CD4-positive, alpha-beta T cell treated with Interleukin-15 for 1 hour (primary cell): ENCODE measurements at places on chromosomes 13 and 19.

- DNase-seq = peak; percentile 80
These were observed at the start of gene FGF9 for GRCh38 chr13:21670883-21671619. Gene FGF9 (plus strand): TSS chr13:21671073. CDS start chr13:21671913, 840 bp downstream.

DNA sequence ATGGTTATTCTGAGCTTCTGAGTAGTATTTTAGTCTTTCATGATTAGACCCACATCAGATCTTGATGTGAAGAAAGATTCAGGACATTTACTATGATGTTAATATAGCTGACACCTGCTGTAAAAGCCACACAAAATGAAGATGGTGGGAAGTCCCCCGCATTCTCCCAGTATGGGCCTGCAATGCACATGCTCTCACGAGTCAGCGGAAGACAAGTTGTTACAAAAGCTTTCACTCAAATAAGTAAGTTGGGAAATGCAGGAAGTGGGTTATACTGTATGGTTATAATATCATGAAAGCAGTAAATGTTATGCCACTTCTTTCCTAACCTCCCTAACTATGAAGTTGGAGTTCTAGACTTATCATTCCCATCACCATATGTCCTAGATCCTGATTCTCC lies 171.9 kb downstream of the KLF5 start:
- DNase-seq = peak; percentile 22

- DNase-seq = no peak
These were observed 50.8 kb upstream of the FREM2 start for GRCh38 chr13:38636073-38636472.

GRCh38 chr19:3712663-3713611 lies 4.8 kb downstream of the TJP3 start:
- no peak for DNase-seq

- no peak for DNase-seq
These were observed 132.1 kb downstream of the RNF17 start for GRCh38 chr13:24896061-24896460.
